ENCODE measurements at places on chromosomes 4 and X.

- no peak for DNase-seq
Measured at GRCh38 chrX:9184211-9184610, 150.3 kb upstream of the FAM9B start.

DNA sequence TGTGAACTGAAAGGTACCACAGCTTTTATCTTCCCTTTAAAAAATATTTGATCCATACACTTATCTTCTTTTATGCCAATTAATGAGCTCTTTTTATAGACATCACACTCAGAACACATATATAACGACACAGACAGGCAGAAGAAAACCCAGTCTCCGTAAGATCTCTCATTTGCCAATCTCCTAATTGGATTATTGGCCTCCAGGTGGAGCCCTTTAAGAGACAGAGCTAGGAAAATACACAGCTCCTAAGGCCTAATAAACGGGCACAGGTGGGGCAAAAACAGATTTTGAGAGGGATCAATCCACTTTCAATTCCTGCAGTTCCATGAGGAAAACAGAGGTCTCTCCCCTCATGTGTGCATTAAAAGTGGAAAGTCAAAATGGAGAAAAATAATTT is 1495.4 kb downstream of the RPA4 start:
- no peak for DNase-seq

DNA sequence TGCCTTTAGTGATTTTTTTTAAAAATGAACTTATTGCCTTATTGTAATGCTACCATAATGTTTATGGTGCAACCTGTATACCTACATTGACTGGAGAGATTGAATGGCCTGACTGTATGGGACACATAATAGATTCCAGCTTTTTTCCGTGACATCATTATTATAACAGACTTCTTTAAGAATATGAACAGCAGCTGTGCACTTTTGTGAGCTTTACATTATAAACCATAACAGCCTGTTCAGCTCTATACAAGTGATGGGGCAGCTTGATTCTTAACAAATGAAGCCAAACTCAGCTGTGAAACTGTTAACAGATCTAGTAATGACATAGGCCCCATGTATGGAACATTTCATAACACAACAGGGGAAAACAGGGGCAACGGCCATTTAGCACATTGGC is 187.0 kb downstream of the BMPR1B start:
- DNase-seq: no peak

GRCh38 chr4:3331511-3332394 is 38.9 kb downstream of the RGS12 start:
- no peak for DNase-seq

DNA sequence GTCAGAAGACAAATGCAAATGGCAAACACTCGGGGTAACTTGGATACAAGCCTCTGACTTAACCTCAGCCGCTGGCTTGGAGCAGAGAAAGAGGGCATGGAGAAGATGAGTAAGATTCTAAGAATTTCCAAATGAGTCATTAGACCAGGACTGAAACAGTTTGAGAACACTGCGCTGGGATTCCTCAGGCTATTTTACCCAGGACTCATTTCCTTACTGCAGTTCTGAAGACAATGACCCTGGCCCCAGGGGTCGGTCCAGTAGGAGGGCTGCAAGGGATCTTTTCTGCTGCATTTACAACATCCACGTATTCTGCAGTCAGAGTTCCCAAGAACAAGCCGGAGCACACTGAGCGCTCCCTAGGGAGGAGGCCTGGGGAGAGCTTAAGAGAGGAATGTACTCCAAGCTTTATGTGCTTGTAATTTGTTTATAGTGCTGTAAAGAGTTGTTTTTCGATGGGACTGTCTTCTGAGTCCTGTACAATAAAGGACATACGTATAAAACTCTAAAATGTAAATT is 27.3 kb upstream of the SORBS2 start:
- no peak for DNase-seq

DNA sequence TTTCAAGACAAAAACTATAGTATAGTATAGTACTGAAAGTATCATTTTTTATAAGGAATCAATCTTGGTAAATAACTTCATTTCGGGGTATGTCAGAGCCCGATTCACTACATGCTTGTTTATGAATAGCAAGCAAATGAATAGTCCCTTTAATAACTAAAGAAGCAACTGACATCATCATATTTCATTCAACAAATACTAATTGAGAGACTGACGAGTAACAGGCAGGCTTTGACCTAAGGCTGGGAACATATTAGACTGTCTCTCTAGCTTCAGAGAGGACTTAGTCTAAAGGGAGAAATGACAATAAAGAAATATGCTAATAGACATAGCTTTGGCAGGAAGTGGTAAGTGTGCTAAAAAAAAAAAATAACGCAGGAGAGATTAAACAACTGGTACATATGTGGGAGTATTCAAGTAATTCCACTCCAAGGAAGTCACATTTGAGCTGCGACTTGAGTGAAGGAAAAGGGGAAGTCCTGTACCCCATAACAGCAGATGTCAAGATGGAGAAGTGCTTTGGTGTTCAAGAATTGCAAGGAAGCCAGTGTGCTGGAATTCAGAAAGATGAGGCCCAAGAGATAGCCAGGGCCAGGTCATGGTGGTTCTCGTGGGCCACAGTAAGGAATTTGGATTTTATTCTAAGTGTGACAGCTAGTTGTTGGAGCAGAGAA is 284.9 kb downstream of the FBXO8 start:
- DNase-seq: no peak

DNA sequence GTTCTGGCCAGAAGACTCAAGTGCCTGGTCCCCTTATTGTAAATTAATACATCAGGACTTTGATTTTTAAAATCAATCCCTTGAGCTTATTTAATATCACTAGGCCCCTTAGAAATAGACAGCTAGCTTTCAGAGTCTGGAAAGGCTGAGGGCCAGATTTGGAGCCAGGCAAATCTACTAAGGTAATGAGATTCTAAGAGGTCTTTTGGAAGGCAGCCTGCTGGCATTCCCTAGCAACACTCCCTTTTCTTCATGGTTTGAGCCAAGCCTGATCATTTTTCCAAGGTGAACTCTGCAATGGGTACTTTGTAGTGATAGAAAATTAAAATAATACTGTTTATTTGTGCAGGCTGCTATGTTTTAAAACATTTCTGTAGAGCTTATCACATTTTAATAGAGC is 378.5 kb downstream of the FAT4 start:
- no peak for DNase-seq

- DNase-seq: no peak
Measured at GRCh38 chrX:95721011-95721410, 963.6 kb upstream of the DIAPH2 start.

DNA sequence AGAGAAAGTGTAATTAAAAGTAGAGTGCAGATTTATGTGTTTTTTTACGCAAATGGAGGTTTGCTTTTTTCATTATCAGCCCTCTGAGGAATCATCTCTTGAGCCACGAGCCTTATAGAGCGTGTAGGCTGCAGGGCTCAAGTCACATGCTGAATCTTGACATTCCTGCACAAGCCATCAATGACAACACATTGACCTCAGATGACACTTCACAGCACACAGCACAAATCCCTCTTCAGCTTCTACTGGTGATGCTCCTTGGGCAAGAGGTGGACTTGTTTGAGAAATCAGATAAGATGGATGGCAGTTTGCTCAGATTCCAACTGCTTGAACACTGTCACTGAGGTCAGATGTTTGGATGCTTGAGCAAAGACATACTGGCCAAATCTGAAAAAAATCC is 250.6 kb downstream of the SNCA start:
- DNase-seq: no peak
